ENCODE measurements at places on chromosomes 2 and 18.

GRCh38 chr2:25615920-25616319 is 57.5 kb downstream of the DTNB start:
- no peak for DNase-seq

DNA sequence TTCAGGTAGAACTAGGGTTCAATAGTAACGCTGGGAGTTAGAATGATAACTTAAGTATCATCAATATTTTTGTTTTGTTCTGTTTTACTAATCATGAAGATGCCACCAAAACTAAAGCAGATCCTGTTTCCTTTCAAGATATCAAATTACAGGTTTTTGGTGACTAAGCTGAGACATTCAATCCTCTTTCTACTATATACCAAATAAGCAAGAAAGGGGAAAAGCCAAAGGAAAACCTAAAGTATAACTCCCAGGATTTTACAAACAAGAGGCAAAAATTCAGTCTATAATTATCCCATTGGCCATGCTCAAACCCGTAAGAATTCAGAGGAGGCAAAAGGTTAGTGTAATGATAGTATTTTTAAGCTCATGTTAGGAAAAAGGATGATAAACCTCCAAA is 175.2 kb upstream of the CCDC150 start:
- no peak for DNase-seq

- DNase-seq: no peak
These were observed 496.9 kb upstream of the HNMT start for GRCh38 chr2:137467246-137467862.

DNA sequence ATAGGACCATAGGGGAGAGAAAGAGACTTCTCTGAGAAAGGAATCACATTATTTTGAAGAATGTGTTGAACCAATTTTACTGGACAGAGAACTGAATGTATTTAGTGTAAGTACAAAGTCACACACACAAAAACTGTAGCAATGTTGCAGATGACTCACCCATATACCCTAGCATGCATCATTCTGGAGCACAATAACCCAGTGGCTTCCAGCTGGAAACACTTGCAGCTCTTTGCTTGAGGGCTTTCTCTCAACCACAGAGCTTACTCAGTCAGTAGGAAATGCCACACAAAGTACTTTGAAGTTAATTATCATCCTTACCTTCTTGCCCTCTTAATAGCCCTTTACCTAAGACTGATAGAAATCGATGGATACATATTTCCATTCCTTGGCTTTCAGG is 760.0 kb upstream of the FSHR start:
- no peak for DNase-seq

DNA sequence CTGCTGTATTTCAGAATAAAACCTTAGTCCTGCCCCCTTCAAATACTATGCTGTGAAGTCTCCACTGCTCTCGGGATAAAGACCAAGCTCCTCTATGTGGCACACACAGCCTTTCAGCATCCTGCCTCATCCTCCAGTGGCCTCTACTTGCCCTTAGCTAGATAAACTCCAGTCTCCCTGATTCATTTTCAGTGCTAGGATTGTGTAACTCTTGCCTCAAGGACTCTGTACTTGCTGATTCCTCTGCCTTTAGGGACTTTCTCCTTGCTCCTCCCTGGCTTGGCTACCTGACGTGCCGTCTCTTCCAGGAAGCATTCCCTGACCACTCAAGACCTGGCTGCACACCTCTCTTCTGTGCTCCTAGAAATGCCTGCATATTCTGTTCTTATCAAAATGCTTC is 416.7 kb downstream of the MTX2 start:
- DNase-seq: no peak

- no peak for DNase-seq
These were observed 39.3 kb downstream of the CD302 start for GRCh38 chr2:159758686-159759085.

DNA sequence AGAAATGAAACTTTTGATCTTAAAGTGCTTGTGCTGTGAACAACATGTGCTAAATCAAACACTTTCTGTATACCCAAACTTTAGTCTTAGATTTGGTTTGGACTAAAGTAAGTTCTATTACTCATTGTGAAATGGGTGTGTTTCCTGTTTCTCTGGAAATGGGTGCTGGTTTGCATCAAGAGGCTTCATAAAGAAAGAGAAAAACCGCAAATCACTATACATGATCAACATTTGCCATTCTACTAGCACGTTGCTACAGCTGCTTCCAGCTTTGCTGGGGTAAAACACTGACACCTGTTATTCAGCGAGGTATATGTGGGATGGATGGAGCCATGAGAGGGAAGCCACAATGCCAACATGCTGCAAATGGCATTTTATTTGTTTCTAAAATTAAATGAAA is 547.0 kb upstream of the ACVR2A start:
- DNase-seq: no peak

GRCh38 chr2:21165350-21165749 is 41.6 kb downstream of the TDRD15 start:
- no peak for DNase-seq

DNA sequence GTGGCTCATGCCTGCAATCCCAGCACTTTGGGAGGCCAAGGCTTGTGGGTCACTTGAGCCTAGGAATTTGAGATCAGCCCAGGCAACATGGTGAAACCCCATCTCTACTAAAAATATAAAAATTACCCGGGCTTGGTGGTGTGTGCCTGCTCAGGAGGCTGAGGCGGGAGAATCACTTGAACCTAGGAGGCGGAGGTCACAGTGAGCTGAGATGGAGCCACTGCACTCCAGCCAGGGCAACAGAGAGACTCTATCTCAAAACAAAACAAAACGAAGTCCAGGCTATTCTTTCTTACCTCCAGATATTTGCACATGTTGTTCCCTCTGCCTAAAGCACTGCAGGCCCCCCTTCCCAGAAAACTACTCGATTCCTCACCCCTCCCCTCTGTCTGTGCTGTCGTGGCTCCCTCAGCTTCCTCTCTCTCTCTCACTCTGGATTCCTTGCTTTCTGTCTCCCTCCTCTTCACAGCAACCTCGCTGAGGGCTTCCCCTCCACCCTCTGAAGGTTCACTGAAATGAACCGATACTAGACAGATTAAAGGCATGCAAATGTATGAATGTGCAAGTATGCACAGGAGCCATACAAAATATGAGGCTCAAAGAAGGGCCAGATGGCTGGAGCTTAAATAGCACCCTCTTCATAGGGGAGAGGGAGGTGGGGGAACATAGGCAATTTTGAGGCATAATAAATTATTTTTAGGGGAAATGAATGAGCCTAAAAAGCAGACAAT is 18.5 kb downstream of the TMEM177 start:
- DNase-seq: no peak

GRCh38 chr2:8677646-8678592 is 3.9 kb upstream of the ID2 start:
- no peak for DNase-seq

- no peak for DNase-seq
These were observed at the start of gene CCDC102B for GRCh38 chr18:68797871-68798270. Gene CCDC102B, plus strand, starts transcription at chr18:68798080. Its CDS starts 38,684 bp downstream, at chr18:68836764.

GRCh38 chr2:223537115-223537514 is 65.0 kb downstream of the SCG2 start:
- DNase-seq: no peak

GRCh38 chr2:234881413-234882241 is 70.2 kb upstream of the SH3BP4 start:
- DNase-seq: no peak
